Motor neuron (in vitro differentiated cells): ENCODE measurements at places on chromosomes 6 and 20. TPM values are rescaled to one million over a fixed set of nuclear protein-coding genes. Genes with fewer than 3 reads are reported as not detected.

DNA sequence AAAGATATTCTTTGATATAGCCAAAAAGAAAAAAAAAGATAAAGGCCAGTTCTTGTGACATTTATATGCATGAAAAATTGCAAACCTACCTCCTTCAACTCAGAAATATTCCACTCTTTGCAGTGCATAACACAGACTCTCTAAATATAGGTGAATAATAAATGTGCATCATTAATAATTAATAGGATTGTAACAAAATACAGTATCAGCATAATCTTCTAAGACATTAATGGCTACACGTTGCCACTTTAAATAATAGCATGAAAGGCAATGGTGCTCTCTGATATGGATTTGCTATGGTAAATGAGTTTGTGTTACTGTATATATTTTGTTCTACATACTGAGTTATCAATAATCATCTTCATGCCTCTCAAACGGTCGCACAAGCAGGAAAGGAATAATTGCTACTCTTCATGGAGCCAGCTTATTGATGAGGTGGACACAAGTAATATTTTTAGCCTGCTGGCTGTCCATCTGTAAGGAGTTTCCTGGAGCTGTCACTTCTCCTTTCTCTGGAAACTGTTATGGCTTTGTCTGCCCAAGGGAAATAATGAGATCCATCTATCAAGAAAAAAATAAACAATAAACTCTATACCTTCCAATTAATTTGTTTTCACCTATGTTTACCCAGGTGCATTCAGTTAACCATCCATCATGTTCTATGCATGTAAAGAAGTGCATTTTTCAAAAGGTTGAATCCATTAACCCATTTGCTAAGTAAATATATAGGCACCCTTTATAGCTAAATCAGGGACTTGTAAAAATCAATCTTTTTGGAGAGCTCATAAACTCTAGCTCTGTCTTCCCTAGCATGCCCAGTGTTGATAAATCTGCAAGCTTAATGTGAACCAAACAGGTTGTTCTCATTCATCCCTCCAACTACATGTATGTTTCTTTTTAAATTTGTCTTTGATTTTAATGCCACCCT lies 253.0 kb downstream of the NKAIN2 start:
- ATAC-seq = peak; percentile 25

DNA sequence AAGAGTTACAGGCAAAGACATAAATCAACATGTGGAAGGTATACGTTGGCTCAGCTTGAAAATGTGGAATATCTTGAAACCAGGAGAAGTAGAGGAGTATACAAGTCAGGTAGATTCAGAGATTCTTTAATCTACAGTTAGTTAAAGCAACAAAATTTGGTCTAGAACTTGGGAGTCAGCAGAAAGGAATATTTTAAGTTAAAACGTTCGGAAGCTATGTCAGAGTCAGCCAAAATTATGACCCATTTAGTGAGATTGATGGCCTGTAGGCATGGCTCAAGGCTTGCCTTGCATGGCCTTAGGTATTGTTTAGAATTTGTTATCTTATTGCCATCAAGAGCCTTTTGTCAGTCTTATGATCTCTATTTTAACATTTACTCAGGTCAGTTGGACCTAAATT lies 94.1 kb upstream of the TMEM181 start:
- ATAC-seq = no peak

DNA sequence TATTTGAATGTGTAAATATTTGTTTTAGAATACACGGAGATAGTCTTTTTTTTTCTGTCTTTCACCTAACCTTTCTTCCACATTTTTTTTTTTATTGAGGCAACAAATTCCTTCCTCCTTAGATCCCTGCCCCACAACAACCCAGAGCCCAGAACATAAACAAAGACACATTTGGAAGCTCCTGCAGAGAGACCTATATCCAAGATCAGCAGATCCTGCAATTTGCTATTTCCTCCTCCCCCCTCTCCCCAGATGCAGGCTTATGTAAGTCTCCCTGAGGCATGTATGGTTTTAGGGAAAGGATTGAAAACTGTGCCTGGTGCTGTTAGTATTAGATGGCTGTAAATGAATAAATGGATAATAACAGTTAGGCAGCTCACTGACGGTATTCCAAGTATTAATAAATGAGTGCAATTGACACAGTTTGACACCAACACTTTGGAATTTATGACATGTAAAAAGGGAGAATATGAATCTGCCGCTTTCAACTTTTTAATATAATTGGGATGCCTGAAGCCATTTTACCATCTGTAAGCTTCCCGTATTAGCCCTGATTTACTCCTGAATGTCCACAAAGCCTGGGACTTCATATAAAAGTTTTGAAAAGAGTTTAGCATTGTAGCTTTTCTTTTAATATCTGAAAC lies 608.3 kb upstream of the CITED2 start:
- peak; percentile 37 for ATAC-seq

Gene TPD52L1
- 637 and 638 TPM in 2 replicates for total RNA-seq

- ATAC-seq = peak; percentile 5
Measured at GRCh38 chr20:17681726-17682102, 328 bp downstream of the RRBP1 start.

Gene SEMG1
- total RNA-seq = 0.10 TPM in 1 of 2 replicates, not detected in the other

Gene BTNL2
- total RNA-seq = not detected in 2 replicates

DNA sequence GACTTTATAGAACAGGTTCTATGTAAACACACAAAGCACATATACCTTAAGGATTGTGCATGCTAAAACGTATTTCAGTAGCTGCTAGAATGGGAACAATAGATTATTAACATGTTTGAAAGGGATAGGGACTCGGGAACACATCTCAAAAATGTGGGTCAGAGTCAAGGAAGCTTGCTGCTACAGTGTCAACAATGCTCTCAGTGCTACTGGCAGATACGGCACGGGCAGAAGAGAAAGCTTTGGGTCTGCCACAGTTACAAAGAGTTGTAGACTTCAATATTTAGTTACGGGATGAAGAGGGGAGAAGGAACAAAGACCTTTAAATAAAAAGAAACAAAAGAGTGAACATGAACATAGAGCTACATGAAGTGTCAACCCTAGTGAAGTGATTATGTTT lies 170.5 kb downstream of the BACH2 start:
- peak; percentile 52 for ATAC-seq

DNA sequence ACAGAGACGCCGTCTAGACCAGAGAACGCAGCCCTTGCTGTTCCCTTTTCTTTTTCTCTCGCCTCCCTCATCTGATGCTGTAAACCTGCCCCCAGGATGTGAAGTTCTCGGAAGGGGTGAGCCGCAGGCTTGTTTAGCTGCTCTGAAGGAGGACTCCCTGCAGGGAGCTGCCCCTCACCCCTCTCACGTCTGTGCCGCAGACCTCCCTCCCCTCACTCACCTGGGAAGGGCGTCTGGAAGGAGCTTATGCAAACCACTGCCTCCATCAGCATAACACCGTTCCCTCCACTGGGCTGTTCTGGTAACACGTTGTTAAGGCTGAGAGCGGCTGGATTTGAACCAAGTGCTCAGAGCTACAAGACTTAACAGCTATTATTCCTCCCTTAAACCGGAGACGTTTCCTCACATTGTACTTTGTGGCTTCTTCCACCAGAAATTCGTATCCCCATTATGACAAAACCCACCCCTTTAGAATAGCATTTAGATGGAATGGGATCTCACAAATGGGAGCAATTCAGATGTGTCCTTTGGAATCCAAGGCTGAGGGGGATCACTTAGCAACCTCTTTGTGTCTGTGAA lies 99.8 kb downstream of the SMOC2 start:
- ATAC-seq = no peak

- ATAC-seq = no peak
Measured at GRCh38 chr6:124423621-124424020, 538.6 kb upstream of the RNF217 start.
